ENCODE measurements at places on chromosomes 7 and 10.

DNA sequence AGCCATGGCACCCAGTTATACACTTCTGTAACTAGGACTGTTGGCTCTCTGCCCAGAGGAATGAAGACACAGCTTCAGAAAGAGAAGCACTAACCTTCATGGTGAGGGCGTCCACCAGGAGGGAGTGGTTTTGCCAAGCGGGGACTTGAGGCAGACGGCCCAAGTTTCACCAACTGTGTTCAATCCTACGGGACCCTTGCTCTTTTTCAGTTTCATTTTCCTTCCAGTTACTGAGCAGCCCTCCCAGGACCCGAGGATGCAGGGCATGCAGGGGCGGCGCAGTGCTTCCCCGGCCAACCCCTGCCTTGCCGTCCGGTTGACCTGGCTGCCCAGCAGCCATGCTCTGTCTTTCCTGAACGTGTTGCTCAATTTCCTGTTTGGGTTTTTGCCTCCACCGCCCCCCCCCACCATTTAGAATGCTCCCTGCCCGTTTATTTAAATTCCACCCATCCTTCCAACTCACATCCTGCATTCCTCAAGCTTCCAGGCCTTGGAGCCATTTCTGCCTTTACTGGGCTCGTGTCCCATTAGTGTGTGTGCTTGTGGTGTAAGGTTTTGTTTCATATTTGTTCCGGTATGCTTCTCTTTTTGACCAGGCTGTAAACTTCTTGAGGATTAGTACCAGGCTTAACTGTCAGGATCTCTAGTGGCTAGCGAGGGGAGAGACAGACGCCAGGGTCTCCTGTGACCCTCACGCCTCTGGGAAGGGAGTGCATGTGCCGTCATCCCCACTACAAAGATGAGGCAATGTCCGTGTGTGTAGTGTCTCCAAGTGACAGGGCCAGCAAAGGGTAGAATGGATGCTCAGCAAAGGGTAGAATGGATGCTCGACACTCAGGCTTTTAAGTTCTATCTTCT, 31.6 kb downstream of the IL15RA start:
- DNase-seq = no peak

- DNase-seq = no peak
These were observed 115.1 kb downstream of the ICA1 start for GRCh38 chr7:8146788-8147413.

DNA sequence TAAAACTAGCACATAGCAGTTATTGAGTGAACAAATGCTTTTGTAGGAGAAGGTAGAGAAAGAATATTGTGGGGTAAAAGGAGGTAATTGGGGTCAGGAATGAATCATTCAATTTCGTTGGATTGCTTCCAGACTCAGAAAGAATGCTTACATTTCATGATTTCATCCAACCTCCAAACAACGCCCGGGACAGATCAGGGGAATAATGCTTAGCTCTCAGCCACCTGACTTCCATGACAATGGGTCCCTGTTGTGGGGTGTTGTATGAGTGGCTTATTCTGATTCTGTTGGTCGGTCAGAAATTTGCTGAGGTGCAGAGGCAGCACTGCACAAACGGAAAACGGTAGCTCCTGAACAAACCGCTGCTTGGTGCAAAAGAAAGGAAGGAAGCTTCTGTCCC, 24.0 kb upstream of the INPP5F start:
- no peak for DNase-seq

- no peak for DNase-seq
These were observed 66.7 kb downstream of the EMX2 start for GRCh38 chr10:117609095-117609795.

DNA sequence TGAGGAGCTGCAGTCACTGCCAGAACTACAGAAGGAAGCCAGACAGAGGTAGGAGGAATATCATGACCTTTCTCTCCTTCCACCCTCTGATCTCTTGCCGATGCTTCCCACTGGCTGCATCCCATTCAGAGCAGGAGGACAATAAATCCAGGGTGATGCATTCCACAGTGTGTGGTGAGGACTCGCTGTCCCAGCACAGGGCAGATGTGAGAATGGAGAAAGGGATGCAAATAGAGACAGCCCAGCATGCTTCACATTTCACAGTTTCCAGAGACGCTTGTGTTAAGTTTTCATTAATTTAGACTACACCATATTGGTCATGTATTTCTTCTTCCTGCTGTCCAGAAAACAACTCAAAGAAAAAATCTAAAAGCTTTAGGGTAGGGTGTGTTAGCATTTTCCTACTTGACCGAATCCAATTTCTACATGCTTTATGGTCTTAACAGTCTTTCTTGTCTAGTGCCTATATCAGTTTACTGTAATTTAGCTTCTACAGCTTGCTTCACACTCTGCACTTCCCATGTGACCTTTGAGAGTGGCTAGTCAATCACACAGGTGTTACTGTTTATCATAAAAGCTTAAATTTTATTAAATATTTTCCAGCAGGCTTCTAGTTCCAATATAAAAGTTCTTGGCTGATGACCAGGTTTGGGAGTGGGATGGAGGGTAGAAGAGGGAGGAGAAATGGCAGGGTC, 155.6 kb downstream of the RAPGEF5 start:
- DNase-seq = no peak

- no peak for DNase-seq
These were observed 29.3 kb upstream of the TMEM168 start for GRCh38 chr7:112819536-112819935.

DNA sequence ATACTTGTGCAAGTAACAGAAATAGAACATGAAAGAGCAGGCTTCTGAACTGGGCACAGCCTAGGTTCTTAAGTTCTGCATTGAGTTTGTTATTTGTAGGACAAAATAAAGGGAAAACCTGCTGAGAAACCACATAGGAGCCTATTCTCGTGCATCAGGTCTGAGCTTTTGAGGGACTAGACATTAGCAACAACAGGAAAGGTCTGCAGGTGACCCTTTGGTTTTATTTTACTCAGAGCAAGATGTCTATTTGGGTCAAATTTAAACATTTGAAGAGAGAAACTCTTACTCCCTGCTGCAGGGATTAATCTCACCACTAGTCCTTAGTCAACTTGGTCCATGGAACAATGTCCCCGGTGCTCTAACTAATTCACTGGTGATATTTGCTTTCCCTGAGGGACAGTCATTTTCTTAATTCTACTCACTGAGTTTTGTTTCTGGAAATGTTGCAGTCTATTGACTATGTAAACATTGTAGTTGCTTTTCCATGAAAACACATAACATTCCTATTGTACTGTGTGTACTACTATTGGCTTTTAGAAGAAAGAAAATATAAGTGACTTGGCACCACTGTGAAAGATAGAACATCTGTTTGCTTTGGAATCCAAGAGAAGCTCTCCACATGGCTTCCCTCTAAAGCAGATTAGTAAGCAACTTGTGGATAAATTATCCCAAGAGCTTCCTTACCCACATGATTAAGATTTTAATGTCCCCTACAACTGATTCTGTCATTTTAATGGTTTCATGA, 108.2 kb downstream of the CHRM2 start:
- no peak for DNase-seq

DNA sequence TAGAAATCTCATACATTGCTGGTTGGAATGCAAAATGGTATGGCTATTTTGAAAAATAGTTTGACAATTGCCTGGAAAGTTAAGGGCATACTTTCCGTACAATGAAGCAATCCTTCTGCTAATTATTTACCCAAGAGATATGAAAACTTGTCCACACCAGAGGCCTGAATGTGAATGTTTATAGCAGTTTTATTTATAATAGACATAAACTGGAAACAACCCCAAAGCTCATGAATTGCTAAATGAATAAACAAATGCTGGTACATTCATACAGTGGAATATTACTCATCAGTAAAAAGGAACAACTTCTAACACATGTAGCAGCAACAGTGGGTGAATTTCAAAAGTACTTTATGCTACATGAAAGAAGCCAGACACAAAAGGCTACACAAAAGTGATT, 42.7 kb downstream of the MMRN2 start:
- no peak for DNase-seq

GRCh38 chr10:114110174-114110972, 63.6 kb downstream of the CCDC186 start:
- DNase-seq = no peak

GRCh38 chr7:46572691-46573090, 651.6 kb upstream of the IGFBP3 start:
- no peak for DNase-seq

DNA sequence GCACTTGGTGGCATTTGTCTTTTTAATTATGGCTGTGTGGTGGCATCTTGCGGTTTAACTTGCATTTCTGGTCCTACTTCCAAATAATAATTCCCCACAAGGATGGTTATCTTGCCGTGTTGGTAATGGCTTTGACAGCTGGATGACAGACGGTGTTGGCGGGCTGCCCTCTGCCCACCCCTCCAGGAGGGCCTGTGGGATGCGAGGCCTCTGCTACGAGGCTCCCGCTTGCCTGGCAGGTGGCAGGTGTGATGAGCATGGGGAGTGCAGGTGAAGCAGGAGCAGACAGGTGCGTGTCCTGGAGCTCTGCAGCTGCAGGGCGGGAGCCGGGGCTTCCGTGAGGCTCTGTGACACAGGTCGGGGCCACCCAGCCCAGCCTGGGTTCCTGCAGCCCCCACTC, 11.8 kb downstream of the INPP5A start:
- no peak for DNase-seq

DNA sequence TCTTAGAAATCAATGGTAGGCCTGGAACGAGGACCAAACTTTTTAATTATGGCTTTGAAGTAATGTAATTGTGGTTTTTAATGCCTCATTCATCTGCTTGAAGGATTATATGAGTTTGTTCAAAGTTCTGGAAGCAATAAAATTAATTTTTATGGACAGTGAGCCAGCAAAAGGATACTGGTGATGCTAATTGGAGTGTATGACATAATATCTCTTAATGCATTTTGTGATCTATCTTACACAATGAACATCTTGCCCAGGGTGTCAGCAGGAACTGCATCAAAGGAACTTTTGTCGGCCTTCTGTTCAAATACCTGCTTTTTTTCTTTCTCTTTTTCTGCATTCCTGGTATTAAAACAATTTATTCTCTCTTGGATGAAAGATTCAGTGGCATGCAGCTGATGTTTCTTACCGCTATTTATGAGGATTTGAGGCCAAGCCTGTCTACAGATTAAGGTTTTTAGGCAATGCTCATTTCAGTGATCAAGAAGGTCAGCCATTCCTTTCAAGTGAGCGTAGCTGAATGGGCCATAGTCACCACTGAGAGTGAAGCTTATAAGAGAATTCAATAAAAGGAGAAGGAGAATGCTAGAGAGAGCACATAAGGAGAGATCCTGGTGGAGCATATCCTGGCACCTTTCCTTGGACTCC, 974.8 kb downstream of the SORCS3 start:
- DNase-seq = no peak

Data from activated CD4-positive, alpha-beta T cell treated with anti-CD3 and anti-CD28 coated beads, Interleukin-2, amount 50 U/mL, for 4 hours (primary cell).